ENCODE measurements at places on chromosomes 7 and 10.

- no peak for DNase-seq
Observed at GRCh38 chr7:148650232-148650858, 48.4 kb upstream of the CUL1 start.

DNA sequence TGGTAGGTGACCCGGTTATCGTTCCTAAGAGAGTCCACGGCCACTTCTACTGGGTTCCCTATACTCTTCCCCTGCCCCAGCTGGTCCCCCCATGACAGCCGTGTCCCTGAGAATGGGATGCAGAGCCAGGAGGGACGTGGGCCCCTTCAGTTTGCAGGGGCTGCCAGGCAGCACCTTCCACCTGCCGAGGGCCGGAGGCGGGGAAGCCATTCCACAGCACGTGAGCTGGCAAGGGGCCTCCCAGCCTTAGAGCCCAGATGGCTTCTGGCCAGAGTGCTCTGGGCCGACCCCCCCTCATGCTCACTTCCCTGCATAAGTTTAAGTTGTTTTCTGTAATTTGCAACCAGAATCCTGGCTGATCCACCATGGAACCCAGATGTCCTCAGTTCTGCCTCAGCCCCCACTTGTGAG is 39.0 kb downstream of the DIP2C start:
- no peak for DNase-seq

- DNase-seq = no peak
Observed at GRCh38 chr7:1608318-1608717, 38.5 kb upstream of the PSMG3 start.

DNA sequence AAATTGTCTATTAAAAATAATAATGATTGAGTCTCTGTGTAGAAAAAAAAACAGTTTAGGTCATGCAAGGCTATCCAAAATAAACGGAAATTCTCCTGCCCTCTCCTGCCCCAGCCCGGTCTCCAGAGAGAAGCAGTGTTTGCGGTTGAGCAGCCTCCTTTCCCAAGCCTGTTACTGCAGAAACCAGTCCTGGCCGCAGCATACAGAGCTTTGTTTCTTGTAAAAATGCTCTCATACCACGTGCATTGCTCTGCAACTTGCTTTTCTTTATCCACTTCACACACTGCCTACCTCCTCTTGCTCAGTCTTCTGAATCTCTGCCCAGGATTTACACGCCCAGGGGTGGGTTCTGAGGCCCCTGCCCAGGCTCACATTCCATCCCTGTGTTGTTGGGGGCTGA is 34.4 kb upstream of the CUL1 start:
- no peak for DNase-seq

GRCh38 chr7:92988941-92989545 is 128.7 kb downstream of the SAMD9 start:
- DNase-seq = no peak

DNA sequence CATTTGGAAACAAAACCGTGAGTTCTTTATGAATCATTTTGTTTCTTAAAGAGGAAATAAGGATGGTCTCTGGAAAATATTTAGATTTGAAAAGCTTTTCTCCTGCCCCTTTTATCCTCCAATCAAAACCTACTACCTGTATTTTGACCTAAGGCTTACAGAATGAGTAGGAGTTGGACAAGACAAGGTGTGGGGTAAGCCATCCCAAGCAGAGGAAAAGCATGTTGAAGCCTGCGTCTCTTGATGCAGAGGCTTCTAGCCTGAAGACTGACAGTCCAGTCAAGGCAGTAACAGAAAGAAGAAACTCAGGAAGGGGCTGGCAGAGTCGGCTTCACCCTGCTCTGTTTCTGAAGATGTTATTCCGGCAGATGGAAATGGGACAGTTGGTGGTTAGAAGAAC is 551.1 kb downstream of the SORCS3 start:
- no peak for DNase-seq

GRCh38 chr10:70052462-70053217 is at the start of gene MACROH2A2:
Gene MACROH2A2, plus strand, starts transcription at chr10:70052846. Its CDS starts 22,813 bp downstream, at chr10:70075659.
- DNase-seq = peak; percentile 80

- no peak for DNase-seq
Observed at GRCh38 chr7:105854498-105854897, 21.9 kb downstream of the ATXN7L1 start.

- DNase-seq = peak; percentile 39
Observed at GRCh38 chr7:75971961-75972763, 22.2 kb downstream of the TMEM120A start.

GRCh38 chr7:77566421-77566820 is 29.3 kb downstream of the PTPN12 start:
- DNase-seq = no peak

DNA sequence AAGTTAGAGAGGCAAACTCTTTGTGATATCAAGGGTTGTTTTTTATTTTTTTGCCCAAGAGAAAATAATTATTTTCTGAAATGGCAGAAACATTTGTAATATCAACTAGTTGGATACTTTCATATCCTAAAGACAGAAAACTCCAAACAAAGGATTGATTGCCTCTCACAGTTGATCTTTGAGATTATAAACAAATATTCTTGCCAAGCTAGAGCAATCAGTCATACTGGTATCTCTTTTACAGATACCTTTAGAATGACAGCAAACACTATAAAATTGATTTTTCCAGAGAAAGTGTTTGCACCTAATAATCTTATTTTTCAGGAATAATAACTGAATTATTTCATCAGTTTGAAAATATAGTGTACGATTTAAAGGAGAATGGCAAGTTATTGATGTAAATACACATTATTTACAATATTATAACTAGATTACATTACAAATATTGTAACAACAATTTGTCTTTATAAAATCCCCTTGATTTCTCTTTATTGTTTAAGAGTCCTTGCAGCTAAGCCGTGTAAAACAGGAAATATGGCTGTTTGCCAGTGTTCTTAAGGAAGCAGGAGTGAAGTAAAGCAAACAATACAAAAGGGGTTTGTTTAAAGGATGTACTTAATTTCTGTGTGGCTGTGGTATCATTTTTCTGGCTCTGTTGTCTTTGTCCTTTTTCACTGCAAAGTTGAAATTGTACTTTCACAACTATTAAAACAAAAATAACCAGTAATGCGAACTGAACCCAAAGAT is 58.4 kb downstream of the MAPK8 start:
- DNase-seq = no peak

- DNase-seq = no peak
Observed at GRCh38 chr10:4825456-4825867, 545 bp upstream of the AKR1E2 start.

- DNase-seq = no peak
Observed at GRCh38 chr10:120616311-120616911, 159.4 kb downstream of the PLPP4 start.

GRCh38 chr10:83963446-83963845 is 175.9 kb upstream of the GHITM start:
- no peak for DNase-seq

DNA sequence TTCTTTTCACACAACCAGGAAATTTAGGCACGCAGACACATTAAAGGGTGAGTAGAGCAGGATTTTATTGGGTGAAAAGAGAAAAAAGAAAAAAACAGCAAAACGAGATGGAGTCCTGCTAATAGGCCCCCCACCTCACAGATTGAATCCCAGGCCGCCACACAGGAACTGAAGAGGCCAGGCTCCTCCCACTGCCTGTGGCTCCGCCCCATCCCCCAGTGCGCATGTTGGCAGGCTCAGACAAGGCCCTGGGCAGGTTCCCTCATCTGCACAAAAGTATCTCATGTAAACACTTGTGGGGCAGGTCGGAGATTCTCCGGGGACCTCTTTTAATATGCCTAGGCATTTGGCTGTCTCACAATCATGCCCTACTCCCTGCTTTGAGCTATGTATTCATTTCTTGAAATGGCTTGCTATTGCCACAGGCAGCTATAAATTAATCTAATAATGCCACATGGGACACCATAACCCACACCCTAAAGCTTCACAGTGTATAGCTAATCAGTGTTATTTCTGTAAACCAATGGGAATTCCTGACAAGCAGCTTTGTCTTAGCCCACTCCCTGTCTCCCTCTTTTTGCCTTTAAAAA is 76.2 kb upstream of the KIF5B start:
- DNase-seq = no peak

DNA sequence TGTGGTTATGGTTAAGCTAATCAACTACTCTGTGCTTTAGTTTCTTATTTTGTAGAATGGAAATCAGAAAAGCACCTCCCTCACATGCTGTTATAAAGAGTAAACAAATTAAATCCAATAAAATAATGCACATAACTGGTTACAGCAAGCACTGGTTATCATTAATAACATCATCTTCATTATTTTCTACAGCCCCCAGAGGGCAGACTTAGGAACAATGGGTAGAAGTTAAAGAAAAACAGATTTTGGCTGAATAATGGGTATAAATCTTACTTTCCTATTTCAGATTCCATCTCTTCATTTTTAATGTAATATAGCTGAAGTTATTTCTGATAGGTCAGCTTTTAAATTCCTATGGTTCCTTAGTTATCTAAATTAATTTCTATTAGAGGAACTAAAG is 126.5 kb downstream of the DOCK4 start:
- DNase-seq = no peak
